ENCODE measurements at places on chromosomes 13 and 19.

- DNase-seq: no peak
These were observed 405.0 kb downstream of the COG6 start for GRCh38 chr13:40060296-40061007.

- DNase-seq: no peak
These were observed 8.7 kb downstream of the PIK3R2 start for GRCh38 chr19:18161636-18162002.

DNA sequence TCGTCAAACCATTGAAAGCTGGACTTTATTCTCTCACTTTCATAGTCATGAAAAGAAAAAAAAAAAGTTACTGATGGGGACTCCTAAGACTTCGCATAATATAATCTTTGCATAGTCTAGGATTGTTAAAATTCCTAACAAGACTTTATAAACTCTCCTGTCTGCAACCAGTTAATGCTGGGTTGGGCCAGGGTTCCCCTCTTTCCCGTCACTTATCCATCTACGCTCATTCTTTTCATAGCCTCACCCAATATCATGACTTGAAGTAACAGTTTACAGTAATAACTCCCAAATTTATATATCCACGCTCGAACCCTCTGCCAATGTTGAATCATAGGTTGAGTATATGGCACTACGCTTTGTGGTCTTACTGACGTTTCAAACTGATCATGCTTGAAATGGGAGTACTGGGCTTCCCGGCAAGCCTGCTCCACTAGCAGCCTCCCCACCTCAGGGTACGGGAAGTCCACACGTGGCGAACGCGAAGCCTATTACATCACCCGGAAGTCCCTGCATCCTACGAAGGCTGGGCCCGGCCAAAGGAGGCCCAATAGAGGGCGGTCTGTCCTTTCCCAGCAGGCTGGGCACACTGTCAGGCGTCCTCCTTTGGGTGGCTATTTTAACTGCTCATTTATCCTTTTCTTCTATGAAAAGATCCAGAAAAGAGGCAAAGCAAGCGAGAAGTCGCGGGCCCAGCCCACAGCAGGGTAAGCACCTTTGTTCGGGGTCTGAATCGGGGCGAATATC lies 694 bp upstream of the ZNF460 start:
- peak; percentile 76 for DNase-seq

DNA sequence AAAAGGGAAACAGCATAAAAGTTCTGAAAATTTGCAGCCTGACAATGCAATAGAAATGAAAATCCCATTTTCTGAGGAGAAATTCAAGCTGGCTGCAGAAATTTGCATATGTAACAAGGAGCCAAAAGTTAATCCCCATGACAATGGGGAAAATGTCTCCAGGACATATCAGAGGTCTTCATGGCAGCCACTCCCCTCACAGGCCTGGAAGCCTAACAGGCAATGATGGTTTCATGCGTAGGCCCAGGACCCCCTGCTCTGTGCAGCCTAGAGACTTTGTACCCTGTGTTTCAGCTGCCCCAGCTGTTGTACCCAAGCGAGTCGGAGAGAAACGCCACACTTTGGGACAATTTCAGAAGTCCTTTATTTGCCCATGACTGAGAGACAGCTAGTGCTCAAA lies 701.3 kb upstream of the KLHL1 start:
- no peak for DNase-seq

GRCh38 chr13:76954538-76954937 lies 6.2 kb downstream of the ACOD1 start:
- no peak for DNase-seq

DNA sequence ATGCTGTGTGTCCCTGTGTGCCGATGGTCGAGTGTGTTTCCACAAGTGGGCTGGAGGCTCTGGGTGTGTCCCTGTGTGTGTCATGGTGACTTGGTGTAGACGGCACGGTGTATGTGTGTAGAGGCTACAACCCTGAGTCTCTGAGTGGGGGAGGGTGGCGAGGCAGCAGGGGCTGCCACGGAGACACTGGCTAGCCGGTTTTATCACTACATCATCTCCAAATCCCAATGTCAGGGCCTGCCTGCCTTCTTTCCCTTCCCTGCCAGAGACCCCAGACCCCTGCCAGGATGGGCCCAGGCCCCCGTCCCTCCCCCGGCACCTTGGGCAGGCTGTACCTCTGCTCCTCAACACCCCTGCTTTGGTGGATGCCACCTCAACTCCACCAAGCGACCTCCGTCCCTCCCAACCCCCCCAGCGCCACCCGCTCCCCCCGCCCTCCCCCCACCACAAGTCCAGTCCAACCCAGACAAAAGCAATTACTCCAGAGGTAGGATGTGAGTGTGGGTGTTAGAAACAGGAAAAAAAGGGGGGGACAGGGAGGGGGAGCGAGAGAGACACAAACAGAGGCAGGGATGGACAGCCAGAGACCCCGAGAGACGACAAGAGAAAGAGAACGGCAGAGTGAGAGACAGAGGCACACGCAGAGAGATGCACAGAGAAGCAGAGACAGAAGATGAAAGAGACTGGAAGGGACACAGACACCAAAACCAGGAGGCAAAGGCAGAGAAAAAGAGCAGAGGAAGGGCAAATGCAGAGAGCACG lies 21.6 kb upstream of the POU2F2 start:
- DNase-seq: peak; percentile 30

DNA sequence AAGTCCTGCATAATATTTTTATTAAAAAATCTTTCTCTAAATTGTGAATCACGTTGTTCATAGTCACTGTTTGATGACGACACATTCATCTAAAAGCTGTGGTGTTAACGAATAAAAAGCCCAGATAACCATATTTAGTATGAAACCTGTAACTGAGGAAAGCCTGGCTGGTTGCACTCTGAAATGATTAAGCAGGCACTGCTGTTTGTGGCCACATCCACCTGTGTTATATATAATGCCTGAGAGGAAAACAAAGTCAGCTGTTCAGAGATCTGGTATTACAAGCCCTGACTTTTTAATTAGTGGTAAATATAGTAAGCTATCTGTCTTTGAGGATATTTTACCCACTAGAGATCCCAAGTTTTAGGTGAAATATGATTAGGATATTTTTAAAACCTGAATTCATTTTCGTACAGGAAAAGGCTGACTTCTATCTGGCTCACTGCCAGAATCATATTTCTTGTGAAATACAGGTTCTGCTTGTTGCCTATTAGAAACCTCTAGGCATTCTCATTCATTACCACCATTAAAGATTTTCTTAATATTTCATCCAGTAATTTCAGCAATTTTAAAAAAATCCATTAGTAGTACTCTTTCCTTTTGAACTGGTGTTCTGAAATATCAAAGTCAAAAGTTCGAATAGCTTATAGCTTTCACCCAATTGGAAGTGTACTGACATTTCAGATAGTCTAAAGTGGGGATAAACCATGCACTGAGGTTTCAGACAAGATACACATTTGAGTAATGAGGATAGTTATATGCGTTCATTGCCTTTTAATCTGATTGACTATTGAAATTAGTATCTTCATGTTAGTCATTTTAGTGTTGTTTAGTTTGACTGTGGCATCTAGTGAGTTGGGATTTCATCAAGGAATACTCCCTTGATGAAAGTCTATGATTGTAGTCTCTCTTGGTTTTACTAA lies 79.7 kb downstream of the LMO7 start:
- DNase-seq: no peak

- no peak for DNase-seq
These were observed 109.5 kb upstream of the SPATA13 start for GRCh38 chr13:24050796-24051715.

GRCh38 chr19:17686023-17686521 lies 2.1 kb downstream of the UNC13A start:
- DNase-seq: no peak

- DNase-seq: no peak
These were observed 365.5 kb downstream of the SLITRK1 start for GRCh38 chr13:83516781-83517180.

DNA sequence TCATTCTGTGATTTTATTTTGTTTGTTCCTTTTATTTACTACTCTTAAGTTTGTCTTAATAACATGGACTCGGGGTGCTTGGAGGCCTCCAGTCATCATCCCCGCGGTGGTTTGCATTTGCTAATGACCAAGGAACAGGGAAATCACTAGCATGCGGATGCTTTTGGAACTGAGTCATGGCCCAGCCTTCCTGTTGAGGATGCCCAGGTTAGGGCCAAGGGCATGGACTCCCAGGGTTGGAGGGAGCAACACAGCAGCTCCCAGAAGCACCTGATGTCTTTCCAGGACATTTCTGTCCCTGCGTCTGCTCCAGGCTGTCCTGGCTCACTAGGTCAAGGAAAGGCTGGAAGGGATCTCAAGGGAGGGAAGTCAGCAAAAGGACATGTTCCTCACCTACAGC lies 423.7 kb upstream of the TSHZ3 start:
- DNase-seq: no peak

GRCh38 chr13:114057166-114058050 lies 75.0 kb downstream of the RASA3 start:
- DNase-seq: no peak

GRCh38 chr19:33448159-33448516 lies 73.5 kb downstream of the PEPD start:
- DNase-seq: no peak

GRCh38 chr19:33424181-33424580 lies 50.7 kb downstream of the CEBPG start:
- DNase-seq: no peak

DNA sequence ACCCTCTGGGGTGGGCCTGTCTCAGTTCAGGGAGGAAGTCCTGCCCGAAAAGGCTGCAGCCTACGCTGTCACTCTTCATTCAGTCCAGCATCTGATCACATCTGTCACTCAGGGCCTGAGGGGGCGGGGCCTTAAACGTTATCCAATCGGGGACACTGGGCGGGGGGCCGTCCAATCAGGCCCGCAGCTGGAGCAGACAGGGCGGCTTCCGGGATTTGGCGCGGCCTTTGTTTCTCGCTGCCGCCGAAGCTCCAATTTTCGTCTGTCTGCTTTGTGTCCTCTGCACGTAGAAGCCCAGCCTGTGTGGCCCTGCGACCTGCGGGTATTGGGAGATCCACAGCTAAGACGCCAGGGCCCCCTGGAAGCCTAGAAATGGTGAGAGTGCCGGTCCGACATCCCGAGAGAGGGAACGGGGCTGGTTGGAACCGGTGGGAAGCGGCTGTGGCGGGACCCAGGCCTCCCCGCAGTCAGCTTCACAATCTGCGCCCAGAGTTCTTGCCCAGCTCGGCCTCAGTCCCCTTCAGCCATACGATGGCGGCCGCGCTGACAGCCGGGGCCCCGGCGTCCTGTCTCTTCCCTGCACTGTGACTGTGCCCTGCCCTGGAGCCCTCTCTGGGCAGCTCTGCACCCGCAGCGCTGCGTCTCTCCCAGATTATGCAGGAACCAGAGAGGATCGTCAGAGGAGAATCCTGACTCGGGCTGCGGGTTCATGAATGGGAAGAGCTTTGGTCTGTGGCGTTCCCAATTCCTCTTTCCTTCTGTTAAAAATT lies at the start of gene ZNF730:
ZNF730 (plus strand) TSS at position 224 of the 770 bp plus-strand sequence; CDS start at position 373, 149 bp downstream.
- DNase-seq: no peak

DNA sequence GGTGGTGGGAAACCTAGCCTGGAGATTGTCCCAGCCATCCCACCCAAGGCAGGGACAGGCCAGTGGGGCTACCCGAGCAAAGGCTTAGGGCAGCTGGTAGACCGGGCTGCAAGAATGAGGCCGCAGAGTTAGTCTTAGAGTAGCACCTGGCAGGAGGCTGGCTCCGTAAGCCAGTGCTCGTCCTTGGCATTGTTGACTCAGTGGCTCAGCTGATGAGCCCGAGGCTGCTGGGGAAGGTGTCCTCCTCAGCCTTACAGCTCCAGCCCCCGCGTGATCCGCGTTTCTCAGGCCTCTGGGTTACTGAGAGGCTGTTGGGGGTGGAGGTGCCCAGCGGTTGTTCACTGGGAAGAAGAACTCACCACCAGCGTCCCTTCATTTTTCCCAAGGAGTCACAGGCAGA lies 24.7 kb downstream of the PPP1R37 start:
- peak; percentile 58 for DNase-seq

DNA sequence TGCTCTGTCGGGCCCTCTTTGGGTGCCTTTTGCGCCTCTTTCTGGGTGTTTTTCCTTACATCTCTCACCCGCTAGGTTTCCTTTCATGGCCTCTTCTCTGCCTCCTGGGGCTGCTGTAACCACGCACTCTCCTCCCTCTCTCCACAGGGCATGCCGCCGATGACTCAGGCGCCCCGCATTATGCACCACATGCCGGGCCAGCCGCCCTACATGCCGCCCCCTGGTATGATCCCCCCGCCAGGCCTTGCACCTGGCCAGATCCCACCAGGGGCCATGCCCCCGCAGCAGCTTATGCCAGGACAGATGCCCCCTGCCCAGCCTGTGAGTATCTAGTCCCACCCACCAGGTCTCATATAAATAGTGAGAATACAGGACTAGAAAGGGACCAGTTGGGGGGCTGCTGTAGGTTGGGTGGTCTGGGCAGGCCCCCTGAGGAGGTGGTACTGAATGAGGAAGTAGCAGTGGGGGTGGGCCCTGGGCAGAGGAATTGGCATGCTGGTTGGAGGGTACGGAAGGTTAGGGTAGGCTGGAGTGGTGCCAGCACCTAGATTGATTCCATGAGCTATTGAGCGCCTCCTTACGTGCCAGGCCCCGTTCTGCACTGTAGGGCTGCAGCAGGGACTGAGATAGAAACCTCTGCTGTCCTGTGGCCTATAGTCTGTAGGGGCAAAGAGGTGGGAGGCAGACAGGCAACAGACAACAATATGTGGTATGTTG lies 11.9 kb downstream of the SNRPA start:
- DNase-seq: no peak

DNA sequence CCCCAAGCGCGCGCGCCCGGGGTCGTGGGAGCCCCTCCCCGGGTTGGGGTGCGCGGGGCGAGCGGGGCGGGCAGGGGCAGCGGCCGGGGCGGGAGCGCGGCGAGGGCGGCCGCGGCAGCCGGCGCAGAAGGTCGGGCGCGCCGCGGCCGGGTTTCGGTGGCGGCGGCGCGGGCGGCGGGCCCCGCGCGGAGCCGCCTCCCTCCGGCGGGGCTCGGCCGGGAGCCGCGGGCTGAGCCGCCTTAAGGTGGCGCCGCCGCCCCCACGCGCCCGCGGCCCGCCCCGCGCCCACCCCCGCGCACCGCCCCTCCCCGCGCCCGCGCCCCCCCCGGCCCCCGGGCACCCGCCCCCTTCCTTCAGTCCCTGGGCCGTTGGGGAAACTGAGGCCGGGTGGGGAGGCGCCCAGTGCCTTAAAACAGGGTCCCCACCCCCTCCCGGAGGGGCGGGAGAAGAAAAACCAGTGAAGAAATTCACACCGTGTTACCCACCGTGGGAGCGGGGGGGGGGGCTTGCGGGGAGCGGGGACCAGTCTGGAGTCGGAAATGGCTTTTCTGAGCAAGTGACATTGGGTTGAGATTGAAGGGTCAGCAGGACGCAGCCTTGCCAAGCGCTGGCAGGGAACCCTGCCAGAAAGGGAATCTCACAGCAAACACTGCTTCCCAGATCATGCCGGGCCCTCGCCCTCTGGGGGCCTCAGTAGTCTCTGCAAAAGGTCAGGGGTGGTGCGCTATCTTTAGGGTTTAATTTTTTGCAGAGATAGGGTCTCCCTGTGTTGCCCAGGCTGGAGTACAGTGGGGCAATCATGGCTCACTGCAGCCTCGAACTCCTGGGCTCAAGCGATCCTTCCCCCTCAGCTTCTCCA lies at the start of gene TLE2:
TLE2 (minus strand) TSS at position 216 of the 859 bp plus-strand sequence. CDS start 376 bp downstream, outside the sequence.
- DNase-seq: no peak
